Stimulated activated CD4-positive, alpha-beta T cell treated with anti-CD3 and anti-CD28 coated beads, Interleukin-2, amount 100 ng/mL, for 4 hours (primary cell): ENCODE measurements at places on chromosomes 6 and 20.

- no peak for DNase-seq
Observed at GRCh38 chr6:10184371-10185227, 230.3 kb downstream of the TFAP2A start.

DNA sequence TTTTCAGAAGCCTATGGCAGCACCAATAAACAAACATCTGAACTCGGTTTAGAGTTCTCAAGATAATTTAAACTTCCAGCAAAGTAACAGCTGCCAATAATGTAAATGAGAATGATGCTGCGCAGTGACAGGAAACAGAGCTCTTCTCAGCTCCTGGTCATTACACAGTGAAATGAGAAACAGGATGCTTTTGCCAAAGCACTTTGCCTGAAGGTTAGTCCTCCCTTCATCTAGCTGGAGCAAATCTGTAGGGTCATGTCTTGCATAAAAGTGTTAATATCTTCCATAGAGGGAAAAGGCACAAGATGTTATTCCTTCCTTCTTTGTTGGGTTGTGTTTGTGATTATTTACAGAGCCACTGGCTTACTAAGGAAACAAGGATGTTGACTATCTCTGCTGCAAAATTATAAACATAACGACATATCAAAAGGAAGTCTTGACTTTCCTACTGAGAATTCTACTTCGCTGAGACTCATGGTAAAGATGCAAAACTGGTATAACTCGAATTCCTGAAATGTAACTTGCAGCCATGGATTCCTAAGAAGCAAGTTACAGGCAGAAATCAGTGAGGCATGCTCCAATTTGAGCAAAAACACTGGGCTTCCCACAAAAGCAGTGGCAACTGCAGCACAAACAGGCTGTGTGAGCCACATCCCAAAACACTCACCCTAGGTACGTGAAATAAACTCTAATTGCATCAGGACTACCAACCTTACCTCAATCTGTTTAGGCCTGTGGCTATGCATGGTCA is 102.5 kb upstream of the BEND6 start:
- no peak for DNase-seq

- no peak for DNase-seq
Observed at GRCh38 chr20:4937407-4938319, 63.6 kb downstream of the SLC23A2 start.

DNA sequence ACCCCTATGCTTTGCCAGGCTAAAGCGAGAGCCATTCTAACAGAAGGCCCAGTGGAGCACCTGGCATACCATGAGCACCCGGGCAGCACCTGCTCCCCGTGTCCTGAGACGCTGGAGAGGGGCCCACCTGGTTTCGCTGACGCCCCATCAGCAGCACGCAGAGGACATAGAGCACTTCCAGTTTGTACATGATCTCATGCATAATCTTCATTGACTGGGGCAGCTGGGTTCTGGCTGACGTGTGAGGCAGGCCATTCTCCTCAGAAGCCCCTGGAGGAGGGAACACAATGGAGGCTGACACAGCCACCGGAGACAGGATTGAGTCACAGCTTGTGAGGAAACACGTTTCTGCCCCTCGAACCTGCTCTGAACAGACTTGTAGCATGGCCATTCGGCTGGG is 65.4 kb downstream of the MYH7B start:
- no peak for DNase-seq

DNA sequence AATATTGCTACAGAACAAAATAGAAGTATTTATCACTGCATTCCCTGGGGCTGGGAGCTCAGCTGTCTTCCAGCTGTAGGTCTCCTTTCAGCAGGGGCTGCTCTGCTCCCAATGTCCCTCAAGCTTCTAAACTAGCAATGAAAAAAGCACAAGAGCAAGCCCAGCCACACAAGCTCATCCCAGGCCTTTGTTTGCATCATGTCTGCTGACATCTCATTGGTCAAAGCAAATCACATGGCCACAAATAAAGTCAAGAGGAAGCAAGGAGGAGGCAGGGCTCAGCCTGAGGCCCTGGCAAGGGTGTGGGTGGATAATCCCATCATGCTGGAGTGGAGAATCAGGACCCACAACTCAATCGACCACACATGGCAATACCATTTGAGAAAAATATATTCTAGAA is 2.2 kb upstream of the BFSP1 start:
- no peak for DNase-seq

DNA sequence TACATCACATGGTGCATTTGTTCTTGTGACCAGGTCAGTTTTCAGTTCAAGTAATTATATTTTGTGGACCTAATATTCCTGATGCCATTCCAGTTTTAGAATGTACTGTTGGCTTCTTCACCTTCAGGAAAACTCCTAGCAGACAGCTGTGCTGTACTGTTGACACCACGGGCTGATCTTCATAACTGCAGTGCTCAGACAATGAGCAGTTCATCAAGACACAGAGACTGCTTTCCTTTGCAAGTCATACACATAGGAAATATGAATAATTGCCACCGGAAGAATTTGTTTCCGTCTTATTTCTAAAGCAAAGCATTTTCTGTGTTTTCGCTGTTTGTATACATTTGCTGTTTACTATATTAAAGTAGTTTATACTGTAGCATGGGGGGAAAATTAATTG is 89.8 kb downstream of the C6orf118 start:
- DNase-seq = no peak

DNA sequence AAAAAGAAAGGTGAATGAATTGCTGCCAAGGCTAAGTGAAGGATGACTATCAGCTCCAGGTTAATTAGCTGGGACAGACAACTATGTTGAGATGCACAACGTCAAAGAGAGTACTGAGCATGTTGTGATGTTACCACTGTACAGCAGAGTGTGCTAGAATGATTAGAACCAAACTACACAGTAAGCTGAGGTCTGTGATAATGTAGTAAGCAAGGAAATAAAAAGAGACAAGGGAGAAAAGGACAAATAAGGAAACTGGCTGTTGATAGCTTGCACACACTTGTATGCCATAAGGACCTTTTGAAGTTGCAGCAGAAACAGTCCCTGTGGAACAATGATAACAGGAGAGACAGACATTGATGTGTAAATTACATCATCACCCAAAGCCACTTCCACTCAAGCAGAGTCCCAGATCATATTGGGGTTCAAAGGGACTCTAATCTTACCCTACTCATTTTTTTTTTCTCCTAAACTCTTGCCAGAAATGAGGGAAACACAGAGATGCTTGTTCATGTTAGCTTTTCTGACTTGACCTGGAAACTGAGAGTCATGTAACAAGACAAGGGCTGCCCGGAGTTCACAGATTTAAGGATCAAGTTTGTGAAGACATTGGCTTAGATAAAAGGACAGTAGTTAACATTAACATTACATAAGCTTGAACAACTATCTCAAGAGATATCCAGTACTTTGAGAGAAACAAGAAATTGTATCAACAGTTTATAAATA is 189.9 kb downstream of the CENPW start:
- DNase-seq = no peak

- no peak for DNase-seq
Observed at GRCh38 chr6:132910759-132911158, 96.4 kb downstream of the RPS12 start.

DNA sequence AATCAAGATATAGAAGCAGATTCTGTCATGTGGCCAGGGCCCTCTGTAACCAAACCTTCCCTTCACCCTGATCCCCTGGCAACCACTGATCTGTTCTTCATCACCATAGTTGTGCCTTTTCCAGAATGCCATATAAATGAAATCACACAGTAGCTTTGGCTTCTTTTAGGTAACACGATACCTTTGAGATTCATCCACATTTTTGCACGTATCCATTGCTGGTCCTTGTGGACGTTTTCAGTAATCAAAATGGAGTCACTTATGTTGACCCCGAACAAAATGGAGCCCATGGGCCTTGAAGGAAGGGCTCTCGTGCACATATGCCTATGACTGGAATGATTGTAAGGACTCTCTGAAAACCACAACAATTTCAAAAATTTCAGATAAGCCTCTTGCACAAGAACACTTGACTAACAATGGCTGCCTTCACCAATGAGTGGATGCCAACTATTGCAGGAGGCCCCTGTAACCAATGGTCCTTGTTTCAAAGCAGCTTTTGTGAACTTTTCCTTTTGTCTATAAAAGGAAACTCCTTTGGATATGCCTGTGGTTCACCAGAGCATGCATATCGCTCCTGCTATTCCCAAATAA is 84.3 kb upstream of the RALY start:
- DNase-seq = no peak

- DNase-seq = no peak
Observed at GRCh38 chr6:47836046-47836445, 54.2 kb downstream of the OPN5 start.

DNA sequence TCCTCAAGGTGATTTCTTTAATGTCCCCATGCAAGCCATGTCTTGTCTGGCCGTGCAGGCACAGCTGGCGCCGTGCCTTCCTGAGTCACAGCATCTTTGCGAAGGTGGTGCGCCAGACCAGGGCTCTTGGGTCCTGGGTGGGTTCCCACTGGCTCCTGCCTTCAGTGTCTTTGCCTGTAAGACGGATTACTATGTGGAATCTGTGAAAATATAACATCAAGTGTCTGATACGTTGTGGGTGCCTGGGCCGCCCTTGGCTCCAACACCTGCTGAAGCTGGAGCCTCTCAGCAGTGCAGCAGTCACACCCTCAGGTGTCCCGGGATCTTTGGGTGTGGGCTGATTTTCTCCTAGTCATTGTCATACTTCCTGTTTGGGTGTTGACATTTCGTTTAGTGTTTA is 3.2 kb downstream of the OSBPL2 start:
- DNase-seq = no peak

DNA sequence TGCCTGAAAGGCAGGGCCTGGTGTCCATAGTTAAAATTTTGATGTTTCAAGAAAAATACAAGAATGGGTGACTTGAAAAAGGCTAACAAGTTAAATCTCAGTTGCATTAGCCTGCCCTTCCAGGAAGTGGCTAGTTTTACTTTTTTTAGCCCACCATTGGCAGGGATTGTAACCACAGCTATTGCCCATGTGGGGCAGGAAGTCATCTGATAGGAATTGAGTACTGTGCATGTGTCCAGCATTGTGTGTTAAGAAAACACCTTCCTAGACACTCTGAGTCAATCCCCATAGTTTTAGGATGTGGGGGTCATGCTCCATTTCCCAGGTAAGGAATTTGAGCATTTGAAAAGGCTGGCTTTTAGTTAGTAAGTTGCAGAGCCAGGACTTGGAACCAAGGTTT is 26.9 kb downstream of the LYRM2 start:
- DNase-seq = no peak

- DNase-seq = no peak
Observed at GRCh38 chr6:110318971-110319370, 39.2 kb downstream of the METTL24 start.

DNA sequence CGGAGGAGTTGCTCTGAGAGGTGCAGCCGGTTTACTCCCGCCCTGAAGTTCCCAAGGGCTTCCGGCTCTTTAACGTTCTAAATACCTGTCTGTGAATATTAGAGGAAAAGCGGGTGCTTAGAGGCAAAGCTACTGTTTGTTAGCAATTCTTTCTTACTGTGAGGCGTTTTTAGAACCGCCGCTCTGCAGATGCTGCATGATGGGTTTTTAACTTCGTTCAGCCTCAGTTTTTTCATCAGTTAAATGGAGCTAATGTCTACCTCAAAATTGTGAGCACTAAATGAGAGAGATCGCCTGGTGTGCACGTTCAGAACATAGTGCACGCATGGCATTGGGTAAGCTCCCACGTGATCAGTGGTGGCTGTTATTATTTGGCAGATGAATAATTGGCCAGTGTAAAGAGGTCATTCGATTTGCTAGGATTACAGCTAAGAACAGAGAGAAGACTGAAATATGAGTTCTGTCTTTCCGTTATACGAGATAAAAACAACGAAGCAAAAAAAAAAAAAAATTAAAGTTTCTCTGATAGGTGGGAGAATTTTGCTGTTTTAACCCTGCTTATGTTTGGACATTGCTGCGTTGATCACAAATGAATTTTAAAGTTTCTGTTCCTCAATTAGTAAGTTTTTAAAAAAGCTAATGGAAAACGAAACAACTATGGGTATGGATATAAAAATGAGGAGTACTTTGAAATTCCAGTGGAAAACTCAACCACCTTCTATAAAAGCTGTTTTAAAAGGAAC is 660 bp upstream of the TFB1M start:
- peak; percentile 23 for DNase-seq

DNA sequence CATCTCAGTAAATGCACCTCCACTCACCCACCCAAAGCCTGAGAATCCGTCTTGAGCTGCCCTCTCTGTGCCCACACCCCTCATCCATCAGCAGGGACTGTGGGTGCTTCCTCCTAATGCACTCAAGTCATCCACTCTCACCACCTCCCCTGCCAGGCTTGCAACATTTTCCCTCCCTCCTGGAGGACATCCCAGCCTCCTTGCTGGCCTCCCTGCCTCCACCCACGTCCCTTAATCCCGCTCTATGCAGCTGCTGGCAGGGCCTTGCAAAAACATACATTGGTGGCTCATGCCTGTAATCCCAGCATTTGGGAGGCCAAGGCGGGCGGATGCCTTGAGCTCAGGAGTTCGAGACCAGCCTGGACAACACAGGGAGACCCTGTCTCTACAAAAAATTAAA is 15.6 kb upstream of the SRC start:
- no peak for DNase-seq

GRCh38 chr6:140912686-140913085 is 1220.0 kb upstream of the GJE1 start:
- no peak for DNase-seq

DNA sequence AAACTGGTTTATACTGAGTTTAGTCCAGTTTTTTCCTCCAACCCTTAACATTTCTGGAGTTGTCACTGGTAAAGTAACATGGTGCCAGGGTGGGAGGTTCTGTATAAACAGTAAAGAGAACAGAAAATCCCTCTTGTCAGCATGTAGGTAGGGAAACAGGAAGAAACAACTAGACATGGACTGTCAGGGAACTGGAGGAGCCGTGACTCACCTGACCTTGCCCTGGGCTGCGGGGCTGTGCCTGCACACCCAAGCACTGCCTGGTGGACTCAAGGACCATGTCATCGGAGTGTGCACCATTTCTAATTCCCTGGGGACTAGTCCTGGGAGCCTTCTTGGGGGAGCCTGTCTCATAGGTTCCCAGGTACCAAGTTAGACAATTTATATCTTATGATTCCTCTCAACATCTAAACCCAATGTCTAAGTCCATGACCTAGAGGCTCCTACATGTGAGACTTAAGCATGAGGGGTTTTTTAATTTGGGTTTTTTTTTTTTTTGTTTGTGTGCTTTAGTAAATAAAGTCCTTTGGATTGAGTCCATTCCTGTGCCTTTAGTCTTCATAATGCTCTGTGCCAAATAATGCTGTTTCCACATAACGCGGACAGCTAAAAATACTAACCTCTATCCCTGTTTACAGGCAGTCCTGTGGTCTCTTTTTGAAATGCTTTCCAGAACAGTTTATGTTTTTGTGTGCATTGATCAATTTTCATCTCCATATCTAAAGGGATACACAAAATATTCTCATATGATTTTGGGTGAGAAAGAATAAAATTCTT is 136.9 kb upstream of the SUPT3H start:
- no peak for DNase-seq

DNA sequence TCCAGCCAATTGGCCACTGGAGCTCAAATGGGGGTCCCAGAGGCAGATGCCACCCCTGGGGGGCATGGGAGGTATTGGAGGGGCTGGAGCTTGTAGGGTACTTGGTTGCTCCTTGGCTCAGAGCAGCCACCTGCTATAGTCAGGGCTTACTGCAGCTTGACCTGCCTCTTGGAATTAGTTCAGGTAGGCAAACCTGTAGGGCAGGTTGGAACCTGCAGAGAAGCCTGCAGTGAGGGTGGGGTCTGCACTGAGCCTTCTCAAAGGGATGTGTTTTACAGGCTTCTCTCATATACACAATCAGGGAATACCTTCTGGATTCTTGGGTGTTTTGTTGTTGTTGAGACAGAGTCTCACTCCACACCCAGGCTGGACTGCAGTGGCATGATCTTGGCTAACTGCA is 94.2 kb upstream of the MYL9 start:
- no peak for DNase-seq
